ENCODE measurements at places on chromosomes 4 and X. TPM values are rescaled to one million over a fixed set of nuclear protein-coding genes. Genes with fewer than 3 reads are reported as not detected.

ETDA gene
- total RNA-seq: not detected

ZDHHC15 gene
- not detected for total RNA-seq

EVC2 gene
- 1.4 TPM for total RNA-seq

AFAP1 gene
- 69.6 TPM for total RNA-seq

IL2 gene
- not detected for total RNA-seq

Data from PC-9 (cell line).